Kidney capillary endothelial cell (primary cell): ENCODE measurements at places on chromosomes 4 and X.

- DNase-seq: no peak
These were observed 241.2 kb downstream of the EVC2 start for GRCh38 chr4:5467111-5467510.

- no peak for DNase-seq
These were observed 231.3 kb downstream of the SHOX start for GRCh38 chrX:861921-862320.

- no peak for DNase-seq
These were observed 37.6 kb downstream of the ARAP2 start for GRCh38 chr4:36206603-36207311.

DNA sequence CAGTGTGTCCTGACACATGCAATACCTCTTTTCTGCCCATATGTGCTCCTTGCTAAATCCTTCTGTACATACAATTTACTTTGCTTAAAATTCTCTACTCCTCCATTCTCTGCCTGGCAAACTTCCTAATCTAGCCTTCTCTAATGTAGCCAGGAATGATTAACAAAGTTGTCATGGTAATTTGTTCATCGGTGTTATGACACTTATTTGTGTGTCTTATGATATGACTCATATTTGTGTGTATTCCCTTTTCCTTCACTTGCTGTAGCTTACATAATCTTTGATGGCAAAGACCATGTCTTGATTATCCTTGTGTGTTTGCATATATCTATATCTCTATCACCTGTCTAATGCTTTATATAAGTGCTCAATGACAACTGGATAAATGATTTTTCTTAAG lies 133.3 kb downstream of the COL25A1 start:
- DNase-seq: no peak

DNA sequence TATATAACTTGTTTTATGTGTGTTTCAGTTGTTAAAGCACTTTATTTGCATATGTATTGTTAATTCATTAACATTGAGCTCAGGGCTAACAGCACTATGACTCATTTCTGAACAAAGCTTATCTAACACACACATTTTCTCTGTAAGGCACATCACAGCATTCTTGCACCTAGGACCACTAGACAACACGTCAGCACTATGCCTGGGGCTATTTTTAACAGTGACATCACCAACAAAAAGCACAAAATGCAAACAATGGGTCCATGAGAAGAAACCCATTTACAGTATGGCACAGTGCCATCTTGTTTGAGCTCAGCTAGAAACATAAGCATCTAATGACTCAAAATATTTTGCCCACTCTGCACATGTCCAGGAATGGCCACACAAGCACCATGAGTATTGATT lies 124.4 kb downstream of the RELL1 start:
- peak; percentile 87 for DNase-seq

- no peak for DNase-seq
These were observed 6.5 kb downstream of the RPGR start for GRCh38 chrX:38320819-38321218.

DNA sequence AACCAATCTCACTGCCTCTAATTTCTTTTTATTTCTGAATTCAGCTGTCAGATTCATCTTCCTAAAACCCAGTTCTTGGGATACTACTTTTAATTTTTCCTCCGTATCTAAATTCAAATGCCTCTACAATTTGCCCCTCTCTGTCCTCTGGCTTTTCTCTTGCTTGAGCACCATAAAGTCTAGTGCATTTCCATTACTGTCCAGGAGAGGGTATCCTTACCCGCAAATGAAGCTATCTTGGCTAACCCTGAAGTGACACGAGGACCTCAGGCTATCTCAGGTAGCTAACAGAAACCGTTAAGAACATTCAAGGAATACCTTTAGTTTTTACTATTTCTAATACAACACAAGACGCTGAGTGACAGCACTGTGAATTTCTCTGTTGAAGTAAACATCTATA lies 49.4 kb upstream of the PRR32 start:
- DNase-seq: peak; percentile 1

DNA sequence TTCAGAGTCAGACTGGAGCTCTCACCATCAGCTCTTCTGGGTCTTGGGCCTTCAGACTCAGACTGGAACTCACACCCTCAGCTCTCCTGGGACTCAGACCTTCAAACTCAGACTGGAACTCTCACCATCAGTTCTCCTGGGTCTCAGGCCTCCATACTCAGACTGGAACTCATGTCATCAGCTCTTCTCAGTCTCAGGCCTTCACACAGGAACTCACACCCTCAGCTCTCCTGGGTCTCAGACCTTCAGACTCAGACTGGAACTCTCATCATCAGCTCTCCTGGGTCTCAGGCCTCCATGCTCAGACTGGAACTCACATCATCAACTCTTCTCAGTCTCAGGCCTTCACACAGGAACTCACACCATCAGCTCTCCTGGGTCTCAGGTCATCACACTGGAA lies 147.2 kb upstream of the MXRA5 start:
- DNase-seq: no peak

DNA sequence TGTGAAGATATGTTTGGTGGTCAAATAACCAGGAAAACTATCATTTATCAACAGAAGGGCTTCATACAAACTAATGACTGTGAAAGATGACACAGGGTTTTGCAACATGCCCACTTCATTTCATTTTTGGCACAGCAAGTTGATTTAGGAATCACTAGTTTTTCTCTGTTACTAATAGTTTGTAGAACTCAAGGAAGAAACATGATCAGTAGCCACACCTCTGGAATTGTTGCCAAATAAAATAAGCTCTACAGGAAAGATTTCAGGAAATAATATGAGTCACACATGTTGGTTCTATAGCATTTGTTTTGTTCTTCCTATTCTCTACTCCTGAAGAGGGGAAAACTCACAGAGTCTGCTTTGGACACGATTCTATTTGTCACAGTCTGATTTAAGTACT lies 255.4 kb downstream of the TLL1 start:
- DNase-seq: peak; percentile 2
